ENCODE measurements at places on chromosomes 13 and 19.

- DNase-seq = no peak
Measured at GRCh38 chr19:13063461-13064091, 39.1 kb downstream of the LYL1 start.

GRCh38 chr13:72686766-72687165 is 40.7 kb downstream of the MZT1 start:
- DNase-seq = no peak

DNA sequence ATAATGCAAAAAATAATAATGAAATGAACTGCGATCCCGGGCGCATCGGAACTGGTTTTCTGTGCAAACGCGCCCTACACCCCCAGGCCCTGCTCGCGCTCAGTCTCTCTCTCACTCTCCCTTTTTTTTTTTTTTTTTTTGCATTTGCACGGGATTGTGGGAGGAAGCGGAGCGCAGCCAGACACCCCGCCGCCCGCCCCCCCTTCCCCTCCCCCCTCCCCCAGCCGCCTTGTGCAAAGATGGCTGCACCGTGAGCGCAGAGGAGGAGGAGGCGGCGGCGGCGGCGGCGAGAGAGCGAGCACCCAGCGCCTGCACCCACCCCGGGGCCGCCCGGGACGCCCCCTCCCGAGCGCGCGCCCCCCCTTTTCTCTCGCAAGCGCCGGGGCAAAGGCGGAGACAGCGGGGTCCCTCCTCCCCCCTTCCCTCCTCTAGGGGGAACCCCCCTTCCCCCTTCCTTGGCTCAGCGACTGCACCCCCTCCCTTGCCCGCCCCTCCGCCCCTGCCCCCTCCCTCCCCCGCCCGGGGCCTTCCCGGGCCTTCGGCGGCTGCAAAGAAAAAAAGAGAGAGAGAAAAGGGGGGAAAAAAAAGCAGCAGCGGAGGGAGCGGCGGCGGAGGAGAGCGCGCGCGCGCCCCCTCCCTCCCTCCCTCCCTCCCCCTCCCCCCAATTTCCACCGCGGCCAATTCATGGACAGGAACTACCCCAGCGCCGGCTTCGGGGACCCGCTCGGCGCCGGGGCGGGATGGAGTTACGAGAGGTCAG is at the start of gene PRR12:
PRR12 (plus strand) TSS at position 212 of the 760 bp plus-strand sequence; CDS start at position 685, 473 bp downstream.
- DNase-seq = peak; percentile 66

DNA sequence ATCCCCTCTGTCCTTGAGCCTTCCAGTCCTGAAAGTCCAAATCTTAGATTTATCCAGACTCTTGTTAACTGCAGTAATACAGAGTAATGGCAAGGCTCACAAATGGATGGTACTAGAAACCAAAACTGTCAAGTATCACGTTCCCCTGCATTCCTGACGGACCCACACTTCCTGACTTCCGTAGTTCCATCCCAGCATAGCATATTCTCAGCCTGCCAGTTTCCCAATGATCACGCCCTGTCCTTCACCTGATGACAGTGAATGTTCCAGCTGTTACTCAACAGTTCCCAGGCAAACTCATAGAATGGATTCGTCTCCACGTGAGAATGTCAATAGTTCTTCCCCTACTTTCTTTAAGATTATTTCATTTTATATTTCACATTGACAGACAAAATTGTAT is 33.6 kb downstream of the SLC7A1 start:
- DNase-seq = no peak

GRCh38 chr19:42092350-42092749 is 16.4 kb downstream of the ZNF574 start:
- DNase-seq = no peak
